ELF-1 (cell line): ENCODE measurements at places on chromosomes 12 and 14.

DNA sequence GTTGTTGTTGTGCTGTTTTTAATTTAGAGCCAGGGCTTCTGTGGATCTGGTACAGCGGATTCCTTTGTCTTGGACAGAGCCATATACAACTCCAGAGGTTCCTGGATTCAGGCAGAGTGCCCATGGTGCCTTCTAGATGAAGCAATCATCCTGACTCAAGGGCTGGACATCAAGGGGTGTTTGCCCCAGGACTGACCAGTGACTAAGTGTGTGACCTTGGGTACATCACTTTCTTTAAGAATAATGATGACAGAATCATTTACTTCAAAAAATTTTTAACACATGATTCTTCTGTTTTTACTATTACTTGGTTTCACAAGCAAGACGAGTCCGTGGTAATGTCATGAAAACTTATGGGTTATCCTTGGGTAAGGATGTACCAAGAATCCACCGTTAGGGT is 397.3 kb downstream of the ZFP36L1 start:
- no peak for DNase-seq

DNA sequence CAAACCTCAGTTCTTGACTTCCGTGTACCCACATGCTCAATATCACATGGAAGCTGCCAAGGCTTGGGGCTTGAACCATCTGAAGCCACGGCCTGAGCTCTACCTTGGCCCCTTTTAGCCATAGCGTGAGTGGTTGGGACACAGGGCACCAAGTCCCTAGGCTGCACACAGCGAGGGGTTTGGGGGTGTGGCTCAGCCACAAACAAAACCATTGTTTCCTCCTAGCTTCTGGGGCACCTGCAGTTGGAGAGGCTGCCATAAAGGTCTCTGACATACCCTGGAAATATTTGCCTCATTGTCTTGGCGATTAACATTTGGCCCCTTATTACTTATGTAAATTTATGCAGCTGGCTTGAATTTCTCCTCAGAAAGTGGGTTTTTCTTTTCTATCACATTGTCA is 628.6 kb downstream of the NRXN3 start:
- DNase-seq, result peak; percentile 2

- no peak for DNase-seq
Measured at GRCh38 chr12:54387114-54387467, 2.6 kb upstream of the ZNF385A start.

- DNase-seq, result no peak
Measured at GRCh38 chr12:65367396-65367795, 88.9 kb downstream of the MSRB3 start.

DNA sequence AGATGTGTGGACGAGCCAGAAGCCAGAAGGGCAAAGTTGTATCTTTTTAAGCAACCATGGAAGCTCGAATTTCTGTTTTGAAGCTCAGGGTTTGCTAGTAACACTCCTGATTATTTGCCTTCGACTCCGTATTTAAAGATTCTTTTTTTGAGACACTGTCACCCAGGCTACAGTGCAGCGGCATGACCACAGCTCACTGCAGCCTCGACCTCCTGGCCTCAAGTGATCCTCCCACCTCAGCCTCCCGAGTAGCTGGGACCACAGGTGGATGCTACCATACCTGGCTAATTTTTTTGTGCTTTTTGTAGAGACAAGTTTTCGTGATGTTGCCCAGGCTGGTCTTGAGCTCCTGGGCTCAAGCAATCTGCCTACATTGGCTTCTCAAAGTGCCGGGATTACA is 18.7 kb upstream of the OASL start:
- no peak for DNase-seq

DNA sequence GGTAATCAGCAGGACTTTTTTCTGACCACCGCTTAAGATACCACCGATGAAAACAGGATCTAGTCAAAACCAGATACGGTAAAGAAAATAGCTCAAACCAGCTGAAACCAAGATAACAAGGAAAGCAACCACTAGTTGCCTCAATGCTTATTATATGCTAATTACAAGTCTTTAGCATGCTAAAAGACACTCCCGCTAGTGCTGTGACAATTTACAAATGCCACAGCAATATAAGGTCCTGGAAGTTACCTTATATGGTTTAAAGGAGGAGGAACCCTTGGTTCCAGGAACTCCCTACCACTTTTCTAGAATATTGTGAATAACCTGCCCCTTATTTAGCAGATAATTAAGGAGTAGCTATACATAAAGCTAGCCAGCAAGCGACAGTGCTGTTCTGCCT is 976.4 kb upstream of the SEL1L start:
- no peak for DNase-seq

- DNase-seq, result no peak
Measured at GRCh38 chr14:66293533-66294105, 192.6 kb upstream of the CCDC196 start.

GRCh38 chr12:62301799-62302133 is 41.6 kb downstream of the USP15 start:
- no peak for DNase-seq

- no peak for DNase-seq
Measured at GRCh38 chr12:124523071-124523470, 44.3 kb downstream of the NCOR2 start.

DNA sequence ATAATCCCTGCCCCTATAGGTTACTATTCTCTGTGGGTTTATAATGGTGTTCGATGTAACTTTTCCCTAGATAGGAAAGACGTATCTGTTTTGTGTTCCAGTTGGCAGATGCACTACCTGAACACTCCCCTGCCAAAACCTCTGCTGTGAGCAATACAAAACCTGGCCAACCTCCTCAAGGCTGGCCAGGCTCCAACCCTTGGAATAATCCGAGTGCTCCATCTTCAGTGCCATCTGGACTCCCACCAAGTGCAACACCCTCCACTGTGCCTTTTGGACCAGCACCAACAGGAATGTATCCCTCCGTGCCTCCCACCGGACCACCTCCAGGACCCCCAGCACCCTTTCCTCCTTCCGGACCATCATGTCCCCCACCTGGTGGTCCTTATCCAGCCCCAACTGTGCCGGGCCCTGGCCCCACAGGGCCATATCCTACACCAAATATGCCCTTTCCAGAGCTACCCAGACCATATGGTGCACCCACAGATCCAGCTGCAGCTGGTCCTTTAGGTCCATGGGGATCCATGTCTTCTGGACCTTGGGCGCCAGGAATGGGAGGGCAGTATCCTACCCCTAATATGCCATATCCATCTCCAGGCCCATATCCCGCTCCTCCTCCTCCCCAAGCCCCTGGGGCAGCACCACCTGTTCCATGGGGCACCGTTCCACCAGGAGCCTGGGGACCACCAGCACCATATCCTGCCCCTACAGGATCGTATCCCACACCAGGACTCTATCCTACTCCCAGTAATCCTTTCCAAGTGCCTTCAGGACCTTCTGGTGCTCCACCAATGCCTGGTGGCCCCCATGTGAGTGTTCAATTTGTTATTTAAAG is 11.3 kb downstream of the MAPK1IP1L start:
- no peak for DNase-seq

DNA sequence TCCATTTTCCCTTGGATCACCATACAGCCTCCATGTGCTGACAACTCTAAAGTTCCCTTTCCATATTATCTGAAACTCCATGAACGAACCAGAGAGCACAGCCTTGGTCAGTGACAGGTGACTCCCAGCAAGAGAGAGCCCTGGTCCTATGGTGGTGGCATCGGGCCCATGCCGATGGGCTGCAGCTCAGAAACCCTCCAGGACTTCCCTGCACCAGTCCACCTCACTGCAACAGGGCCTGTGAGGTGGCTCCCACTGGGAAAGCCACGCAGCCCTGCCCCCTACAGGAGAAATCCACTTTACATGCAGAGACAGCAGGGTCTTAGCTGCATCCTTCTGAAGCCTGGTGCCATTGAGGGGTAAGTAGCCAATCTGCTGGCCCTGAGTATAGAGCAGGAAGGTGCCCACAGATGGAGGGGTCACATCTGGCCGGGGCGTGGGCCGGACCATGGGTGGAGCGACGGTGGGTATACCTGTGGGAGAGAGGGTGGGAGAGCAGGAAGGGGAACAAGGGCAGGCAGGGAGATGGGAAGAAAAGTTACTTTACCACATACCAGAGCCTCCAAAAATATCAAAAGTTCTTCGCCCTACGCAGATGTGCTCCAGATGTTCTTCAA is 24.7 kb downstream of the RTRAF start:
- DNase-seq, result peak; percentile 50

- no peak for DNase-seq
Measured at GRCh38 chr12:129727100-129727499, 176.7 kb downstream of the TMEM132D start.

DNA sequence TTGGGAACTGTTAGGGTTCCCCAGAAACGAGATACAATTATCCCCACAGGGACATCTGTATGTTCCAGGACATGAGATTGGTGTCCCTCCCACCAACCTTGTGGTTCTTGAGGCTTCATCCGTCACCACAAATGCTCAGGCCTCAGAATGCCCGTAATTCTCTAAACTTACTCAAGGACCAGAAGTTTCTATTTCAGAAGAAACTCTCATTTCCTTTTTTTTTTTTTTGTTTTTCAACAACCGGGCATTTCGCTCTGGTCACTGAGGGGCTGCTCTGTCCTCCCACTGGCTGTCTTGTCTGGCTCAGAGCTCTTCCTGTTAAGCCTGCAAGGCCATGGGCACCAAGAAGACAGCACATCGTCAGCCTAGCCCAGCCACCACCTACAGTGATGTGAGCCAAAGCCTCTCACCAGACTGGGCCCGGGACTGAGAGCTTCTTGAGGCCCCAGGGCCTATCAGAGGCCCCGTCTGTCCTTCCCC is 36.2 kb downstream of the VDR start:
- no peak for DNase-seq

DNA sequence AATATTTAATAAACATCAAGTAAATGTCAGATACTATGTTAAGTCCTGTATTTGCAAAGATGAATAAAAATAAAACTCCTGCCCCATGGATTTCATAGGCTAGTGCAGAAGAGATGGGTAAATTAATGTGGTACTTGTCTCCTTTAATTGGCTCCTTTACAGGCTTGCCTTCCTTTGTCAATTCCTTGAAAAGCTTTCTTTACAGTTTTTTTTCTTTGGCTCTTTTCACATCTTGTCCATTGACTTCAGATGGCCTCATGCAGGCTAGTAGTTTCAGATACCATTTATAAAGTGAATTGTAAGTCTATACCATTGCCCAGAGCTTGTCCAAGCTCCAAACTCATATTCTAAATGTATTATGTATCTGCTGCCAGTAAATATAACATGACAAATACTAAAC is 128.7 kb upstream of the GARIN2 start:
- DNase-seq, result no peak

GRCh38 chr12:121713257-121713777 is 765 bp downstream of the TMEM120B start:
- peak; percentile 16 for DNase-seq

DNA sequence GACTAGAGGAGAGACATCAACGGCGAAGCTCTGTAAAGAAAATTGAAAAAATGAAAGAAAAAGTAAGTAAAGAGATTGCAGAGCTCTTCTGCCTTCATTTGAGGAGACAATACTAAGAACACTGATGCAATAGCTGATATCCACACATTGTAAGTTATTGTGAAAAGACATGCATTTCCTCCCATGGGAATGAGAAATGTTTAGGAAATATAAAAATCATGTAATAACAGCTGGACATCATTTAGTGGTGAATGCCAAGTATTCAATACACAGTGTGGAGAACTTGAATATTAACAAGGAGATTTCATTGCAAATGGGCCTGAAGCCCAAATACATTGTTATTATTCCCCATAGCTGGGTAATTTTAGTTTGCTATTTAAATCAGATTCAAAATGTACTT is 179.2 kb downstream of the KICS2 start:
- DNase-seq, result no peak
